AG09309 (cell line): ENCODE measurements at places on chromosomes 12 and 14.

DNA sequence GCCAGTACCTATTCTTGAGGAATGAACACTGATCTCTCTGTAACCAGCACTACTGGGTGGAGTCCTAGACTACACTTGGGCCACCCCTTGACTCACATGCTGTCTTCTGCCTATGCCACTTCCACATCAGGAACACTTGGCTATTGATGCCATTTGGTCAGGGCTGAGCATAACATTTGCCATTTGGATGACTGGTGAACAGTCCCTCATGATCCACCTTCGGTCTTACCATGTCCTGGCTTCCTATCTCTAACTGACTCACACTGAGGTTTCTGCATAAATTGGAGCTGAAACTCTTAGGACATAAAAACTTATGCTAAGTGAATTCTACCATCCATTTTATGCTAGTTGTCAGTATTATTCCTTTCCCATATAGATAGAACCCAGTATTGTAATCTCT lies 91.7 kb upstream of the PELI2 start:
- no peak for DNase-seq

- DNase-seq: peak; percentile 66
Observed at GRCh38 chr12:59149995-59150642, 229.8 kb upstream of the LRIG3 start.

DNA sequence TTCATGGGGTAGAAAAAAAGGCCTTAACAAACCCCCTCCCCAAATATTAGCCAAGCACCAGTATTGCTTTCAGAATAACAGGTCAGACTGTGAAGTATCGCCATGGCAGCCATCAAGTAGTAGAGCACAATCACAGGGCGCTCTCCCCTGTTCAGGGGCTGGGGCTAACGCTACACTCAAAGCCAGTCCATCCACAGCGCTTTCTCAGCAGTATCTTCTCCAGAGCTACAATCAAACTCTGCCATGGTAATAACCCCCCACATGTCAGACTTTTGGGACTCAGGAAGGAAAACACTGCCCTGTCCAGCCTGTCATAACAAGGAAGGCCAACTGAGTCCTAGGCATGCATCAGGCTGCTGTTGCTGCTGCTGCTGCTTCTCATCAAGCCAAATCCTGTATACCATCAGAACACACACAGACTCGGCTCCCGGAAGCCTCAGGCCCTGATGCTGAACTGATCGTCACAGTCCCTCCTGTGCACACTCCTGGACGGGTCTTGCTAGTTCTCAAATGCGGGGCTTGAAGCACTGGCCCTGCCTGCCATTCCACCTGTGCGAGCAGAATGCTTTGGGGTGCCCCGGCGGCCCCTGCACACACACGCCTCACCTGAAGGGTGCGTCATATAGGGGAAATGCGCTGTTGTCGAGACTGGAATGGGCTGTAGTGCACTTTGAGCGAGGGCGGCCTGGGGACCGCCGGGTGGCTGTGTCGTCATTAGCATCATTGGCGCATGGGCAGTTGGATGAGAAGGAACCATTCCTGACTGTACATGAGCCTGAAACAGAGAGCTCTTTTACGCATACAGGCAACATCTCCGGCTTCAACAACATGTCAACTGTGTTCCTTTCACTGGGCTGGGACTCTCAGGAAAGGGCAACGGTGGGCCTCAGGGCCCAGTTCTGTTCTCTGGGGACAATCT lies 47.6 kb downstream of the SH2B3 start:
- no peak for DNase-seq

DNA sequence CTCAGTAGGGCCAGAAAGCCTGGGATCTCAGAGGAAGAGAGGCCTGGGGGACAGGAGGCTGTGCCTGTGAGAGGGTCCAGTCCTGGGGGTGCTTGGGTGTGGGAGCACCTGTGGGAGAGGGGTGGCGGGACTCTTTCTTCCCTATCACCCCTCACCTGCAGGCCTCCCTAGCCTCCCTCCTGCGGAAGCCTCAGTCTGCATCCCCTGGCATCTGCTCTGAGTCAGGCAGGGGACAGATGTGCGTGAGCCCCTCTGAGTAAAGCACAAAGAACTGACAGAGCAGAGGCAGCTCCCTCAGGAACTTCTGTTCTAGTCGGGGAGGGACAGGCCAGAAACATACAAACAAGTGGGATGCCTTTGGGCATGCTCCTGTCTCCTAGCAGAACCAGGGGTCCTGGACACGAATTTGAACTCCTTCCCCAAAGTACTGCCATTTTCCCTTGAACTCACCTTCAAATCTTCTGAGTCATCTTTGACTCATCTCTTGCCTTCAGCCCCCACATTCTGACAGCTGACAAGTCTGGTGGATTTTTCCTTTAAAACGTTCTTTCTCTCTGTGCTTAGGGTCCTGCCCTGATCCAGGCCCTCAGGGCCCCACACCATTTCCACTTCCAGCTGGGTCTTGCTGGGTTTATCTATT lies 8.5 kb upstream of the HSP90AA1 start:
- DNase-seq: no peak

DNA sequence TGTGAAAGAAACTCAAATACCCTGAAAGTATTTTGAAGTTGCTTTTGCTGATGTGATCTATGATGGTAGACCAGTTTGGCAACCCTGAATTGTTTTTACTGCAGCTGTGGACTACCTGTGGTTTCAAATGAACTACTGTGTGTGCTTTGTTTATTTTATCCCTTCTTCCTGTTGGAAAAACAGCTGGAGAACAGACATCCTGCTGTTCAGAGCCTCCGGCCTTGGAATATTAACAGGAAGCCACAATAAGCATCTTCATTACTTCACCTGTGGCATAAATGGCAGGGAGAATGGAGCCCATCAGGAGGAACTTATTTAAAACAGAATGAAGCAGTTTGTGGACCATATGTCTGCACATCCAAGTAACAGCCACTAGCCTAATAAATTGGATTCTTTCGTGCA lies 104.8 kb downstream of the DUSP6 start:
- no peak for DNase-seq

GRCh38 chr14:66085665-66086064 lies 400.5 kb upstream of the CCDC196 start:
- no peak for DNase-seq

DNA sequence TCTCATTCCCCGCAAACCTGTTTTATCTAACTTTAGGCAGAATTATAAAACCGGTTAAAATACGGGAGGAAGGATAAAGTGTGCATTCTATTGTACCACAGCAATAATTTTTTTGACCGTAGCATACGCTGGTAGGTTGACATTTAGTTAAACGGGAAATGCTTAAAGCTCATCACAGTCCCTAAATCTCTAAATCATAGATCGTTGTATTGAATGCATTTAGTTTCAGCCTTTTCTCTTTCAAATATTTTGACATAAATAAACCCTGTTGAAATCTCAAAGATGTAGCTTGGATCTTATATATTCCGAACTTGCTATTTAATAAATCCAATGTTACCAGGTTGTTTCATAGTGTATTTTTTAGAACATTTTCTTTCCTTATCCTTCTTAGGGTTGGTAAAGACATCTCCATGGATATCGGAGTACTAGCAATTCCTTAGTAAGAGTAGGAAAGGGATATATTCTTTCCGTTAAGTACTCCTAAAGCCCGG lies 798 bp downstream of the CLEC2B start:
- DNase-seq: no peak

DNA sequence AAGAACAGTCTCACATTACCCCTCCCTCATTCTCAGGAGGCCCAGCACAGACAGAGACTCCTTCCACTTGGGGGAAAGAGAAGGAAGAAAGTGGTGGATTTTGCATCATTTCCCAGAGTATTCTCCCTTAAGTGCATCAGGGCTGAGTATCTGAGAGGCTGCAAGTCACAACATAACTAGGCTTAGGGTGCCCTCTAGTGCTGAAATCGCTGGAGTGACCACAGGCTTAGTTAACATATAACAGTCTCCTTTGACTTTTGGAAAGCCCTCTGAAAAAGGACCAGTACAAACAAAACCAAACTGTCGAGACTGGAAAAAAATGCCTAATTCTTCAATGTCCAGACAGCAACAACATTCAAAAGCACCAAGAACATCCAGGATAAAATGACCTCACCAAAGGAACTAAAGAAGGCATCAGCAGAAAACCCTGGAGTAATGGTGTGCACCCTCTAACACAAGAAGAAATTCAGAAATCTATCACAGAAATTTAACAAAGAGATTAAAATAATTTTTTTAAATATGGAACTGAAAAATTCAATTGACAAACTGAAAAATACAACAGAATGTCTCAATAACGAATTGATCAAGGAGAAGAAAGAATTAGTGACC lies 412.3 kb downstream of the RPS29 start:
- DNase-seq: peak; percentile 10

DNA sequence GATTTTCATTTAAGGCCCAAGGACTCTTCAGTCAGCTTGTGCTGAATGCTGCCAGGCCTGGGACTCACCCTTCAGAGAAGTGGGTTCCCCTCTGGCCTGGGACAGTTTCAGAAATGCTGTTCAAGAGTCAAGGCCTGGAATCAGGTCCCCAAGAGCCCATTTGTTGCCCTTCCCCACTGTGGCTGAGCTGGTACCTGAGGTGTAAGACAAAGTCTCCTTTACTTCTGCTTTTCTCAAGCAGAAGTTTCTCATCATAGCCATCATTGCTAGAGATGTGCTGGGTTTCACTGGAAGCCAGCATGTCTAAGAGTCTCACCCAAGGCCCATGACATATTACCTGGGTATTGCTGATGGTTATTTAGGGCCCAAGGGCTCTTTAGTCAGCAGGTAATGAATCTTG lies 8.9 kb downstream of the FANCM start:
- DNase-seq: no peak
